Caudate nucleus (tissue), 63 donors: ENCODE measurements at places on chromosomes 7 and 10.

DNA sequence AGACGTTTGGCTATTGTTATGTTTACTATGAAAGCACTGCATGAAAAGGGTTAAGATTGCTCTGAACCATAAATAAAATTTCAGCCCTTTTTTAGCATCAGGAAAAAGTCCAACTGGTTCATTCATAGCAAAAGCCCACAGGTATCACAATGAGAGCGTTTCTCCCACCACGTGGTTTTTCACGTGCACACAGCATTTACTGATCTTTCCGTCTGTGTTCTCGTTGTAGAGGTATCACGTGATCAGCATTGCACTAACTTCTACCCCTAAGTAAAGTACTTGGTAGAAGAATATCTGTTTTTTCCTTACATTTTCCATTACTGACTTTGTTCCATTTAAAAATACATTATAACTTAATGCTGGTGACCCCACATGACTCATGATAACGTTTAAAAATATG is 17.8 kb upstream of the CCDC3 start:
- DNase-seq = no peak

- no peak for DNase-seq
Observed at GRCh38 chr10:79106256-79107050, 37.7 kb downstream of the ZMIZ1 start.

DNA sequence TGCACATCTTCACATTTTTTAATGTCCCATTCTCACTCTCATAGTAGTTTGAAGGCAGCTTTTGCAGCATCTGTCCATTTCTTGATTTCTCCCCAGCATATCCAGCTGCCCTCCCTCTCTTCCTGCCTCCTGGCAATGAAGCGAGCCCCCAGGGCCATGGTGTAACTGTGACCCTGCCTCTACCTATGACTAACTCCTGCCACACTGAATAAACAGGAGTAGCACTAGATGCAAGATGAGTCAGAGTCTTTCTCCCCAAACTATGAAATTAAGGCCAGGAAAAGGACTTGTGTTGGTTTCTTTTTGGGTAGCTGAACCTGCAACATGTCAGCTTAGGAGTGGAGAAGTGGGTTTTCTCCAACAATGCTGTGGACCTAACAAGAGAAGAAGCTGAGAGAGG is 329.0 kb downstream of the RNLS start:
- no peak for DNase-seq

DNA sequence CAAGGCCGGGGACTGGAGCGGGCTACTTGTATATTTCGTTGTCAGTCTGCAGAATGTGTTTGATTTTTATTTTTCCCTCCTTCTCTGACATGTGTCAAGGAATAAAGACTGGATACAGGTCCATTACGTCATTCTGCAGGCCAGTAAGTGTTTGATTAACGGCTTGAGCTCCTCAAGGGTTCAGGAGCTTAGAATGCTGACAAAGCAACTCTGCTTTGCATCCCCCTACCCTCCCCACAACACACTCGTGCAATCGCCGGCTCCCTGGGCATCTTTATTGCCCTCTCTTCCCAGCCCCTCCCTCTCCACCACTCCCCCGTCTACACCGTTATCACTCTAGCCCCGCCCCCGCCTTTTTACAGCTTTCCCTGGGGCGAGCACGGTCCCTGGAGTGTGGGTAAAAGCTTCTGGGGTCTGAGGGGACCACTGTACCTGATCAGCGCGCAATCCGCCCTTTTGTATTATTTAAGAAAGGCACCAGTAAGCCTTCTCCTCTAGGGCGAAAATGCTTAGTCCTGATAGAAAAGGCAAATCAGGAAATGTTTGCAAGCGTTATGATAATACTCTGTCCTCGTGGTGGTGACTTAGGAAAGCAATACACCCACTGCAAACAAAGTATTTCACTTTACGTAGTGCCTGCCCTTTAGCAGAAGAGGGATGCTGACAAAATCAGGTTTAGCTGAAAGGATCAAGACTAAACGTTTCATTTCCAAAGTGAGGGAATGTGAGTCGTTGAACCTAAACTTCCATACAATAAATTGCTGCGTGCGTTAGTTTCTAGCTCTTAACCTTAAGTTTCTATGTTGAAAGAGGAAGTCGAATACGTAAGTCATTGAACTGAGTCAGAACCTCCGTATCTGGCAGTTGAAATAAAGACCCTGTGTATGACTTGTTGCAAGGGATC is 1.4 kb upstream of the CREB5 start:
- no peak for DNase-seq

- DNase-seq = no peak
Observed at GRCh38 chr7:149846436-149847046, 8.4 kb downstream of the ZNF862 start.

DNA sequence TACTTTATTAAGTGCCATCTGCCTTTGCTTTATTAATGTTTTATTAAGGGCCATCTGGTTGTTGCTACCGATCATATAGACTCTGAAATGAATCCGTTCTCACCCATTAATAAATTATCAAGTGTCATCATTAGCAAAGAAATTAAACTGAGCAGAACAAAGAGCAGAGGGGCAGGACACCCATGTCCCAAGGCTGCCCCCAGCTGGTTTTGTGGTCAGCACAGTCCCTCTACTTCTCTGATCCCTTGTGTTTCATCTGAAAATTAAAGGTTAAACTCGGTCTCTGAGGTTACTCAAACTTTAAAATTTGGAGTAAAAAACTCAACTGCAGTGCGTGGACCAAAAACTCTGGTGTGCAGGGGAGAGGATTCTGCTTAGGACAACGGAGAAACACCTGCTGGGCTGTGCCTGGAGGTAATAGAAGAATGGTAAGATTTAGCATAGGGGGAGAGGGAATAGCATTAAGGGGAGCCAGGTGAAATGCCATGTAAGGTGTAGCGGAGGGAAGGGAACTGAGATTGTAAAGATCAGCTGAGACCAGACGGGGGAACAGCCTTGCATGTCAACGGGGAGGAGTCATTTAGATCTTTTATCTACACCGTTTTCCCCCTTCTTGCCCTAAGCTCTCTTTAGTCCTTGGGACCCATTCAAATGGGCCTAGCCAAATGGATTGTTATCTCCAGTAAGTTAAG is 10.8 kb upstream of the GSDME start:
- no peak for DNase-seq
